ENCODE measurements at places on chromosomes 11 and 22.

DNA sequence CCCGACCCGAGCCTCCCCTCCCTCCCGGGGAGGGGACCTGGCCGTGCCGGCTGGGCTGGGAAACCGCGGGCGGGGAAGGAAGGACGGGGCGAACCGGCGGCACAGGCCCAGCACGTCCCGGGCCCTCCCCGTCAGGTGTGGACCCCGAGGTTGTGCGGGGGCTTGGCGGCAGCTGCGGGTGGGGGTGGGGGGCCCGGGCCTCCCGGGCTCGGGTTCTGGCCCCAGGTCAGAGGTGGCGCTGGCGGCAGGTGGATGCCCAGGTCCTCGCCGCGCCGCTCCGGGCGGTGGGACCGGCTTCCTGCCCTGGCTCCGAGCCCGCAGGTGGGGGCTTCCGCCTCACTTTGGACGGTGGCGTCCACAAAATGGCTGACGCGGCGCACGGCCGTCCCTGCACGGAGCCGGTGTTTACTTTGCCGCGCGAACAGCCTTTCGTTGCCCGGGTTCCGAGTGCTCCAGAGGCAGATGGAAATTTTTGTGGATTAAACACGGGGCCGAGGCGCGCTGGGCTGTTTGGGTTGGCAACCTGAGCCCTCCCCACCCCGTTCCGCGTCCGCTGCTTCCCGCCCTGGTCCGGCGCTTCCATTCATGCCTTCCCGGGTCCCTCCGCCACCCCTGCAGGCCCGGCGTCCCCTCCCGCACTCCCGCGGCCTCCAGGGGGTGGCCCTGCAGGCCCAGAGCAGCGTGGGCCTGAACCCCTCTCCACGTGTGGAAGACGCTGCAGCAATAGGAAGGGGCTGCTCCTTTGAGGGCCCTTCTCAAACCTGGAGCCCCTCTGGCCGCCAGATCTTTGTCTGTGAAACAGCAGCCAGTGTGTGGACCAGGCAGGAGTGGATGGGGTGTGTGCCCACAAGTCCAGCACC lies 92.0 kb upstream of the KCNQ1OT1 start:
- no peak for DNase-seq

- DNase-seq = no peak
Measured at GRCh38 chr22:49629586-49630447, 197.9 kb downstream of the BRD1 start.

GRCh38 chr11:38700111-38700510 lies 2102.1 kb upstream of the RAG2 start:
- no peak for DNase-seq

- DNase-seq = no peak
Measured at GRCh38 chr11:125398475-125398874, 97.6 kb downstream of the FEZ1 start.

DNA sequence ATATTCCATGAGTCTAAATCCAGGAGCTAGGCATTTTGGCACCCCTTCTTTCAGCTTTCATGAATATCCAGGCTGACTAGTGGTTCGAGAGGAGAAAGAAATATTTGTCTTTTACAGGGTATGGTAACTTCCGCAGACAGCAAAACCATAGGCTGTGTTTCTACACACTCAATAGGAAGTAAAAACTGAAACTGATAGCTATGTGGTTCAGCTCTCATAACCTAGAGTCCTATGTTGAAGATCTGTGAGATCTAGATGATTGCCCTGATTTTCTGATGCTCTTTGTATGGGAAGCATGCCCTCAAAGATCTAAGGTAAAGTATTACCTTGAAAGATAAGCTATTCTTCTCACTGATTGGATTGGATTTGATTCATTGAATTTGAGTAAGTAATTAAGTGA lies 118.3 kb downstream of the CD44 start:
- DNase-seq = no peak

DNA sequence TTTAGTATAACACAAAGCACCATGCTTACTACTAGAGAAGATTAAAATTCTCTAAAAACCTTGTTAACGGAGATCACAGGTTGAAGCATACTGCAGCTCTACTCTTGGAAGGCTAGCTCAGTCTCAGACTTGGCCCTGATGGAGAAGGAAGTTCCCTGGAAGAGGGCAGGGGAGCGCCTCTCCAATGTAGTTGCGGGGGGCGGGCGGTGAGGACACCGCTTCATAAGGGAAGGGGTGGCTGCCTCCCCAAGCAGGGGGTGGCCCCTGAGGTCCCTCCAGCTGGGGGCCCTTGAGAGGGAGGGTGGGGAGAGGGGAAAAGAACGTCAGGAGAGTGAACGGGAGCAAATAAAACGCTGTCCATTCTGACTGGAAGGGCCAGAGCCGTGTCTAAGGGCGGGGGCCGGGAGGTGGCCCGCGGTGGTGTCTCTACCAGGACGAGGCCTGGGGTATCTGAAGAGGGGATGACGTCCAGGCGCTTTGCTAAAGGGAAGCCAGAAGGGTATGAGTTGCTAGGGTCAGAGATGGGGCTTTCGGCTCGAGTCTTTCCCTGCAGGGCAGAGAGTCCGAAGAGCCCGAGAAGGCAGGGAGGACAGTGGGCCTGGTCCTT lies 553 bp upstream of the USP47 start:
- no peak for DNase-seq

Measured in activated T-helper 2 cell treated with anti-CD3 and anti-CD28 coated beads, Interferon-gamma antibody, Interleukin-2, Interleukin-4, amounts not matched to agents 10 μg/mL and 5 μg/mL and 100 μg/mL, durations not matched to agents 14 hours and 24 hours and 36 hours (primary cell).